ENCODE measurements at places on chromosomes 12 and 14. TPM values are rescaled to one million over a fixed set of nuclear protein-coding genes. Genes with fewer than 3 reads are reported as not detected.

MIA2 gene
- 64.3 TPM for total RNA-seq

MYH6 gene
- not detected for total RNA-seq

GLTP gene
- 26.4 TPM for total RNA-seq

RIPK3 gene
- 6.4 TPM for total RNA-seq

CD69 gene
- total RNA-seq, result 7.5 TPM

UNC119B gene
- total RNA-seq, result 19.7 TPM

ART4 gene
- total RNA-seq, result not detected

TRIM9 gene
- 2.9 TPM for total RNA-seq

HOXC4 gene
- total RNA-seq, result 3.5 TPM

NKX2-1 gene
- total RNA-seq, result 13.4 TPM

RAD9B gene
- not detected for total RNA-seq

ALKBH2 gene
- total RNA-seq, result 24.5 TPM

ZC2HC1C gene
- total RNA-seq, result 10.4 TPM

TCL1A gene
- not detected for total RNA-seq

TCL1B gene
- not detected for total RNA-seq

LMNTD1 gene
- not detected for total RNA-seq

PTPRB gene
- 8.0 TPM for total RNA-seq

KRT3 gene
- not detected for total RNA-seq

DNM1L gene
- total RNA-seq, result 104 TPM

C1QL4 gene
- not detected for total RNA-seq

KRT74 gene
- not detected for total RNA-seq

TAS2R42 gene
- not detected for total RNA-seq

RNASE12 gene
- total RNA-seq, result not detected

CMA1 gene
- total RNA-seq, result not detected

RASAL1 gene
- total RNA-seq, result 47.3 TPM

OR6C2 gene
- total RNA-seq, result not detected

MAP1LC3B2 gene
- 4.6 TPM for total RNA-seq

GZMB gene
- total RNA-seq, result not detected

FOXA1 gene
- total RNA-seq, result 147 TPM

ADAMTS20 gene
- not detected for total RNA-seq

MYF5 gene
- total RNA-seq, result not detected

PUS1 gene
- total RNA-seq, result 12.5 TPM
